ENCODE measurements at places on chromosomes 16 and 17.

DNA sequence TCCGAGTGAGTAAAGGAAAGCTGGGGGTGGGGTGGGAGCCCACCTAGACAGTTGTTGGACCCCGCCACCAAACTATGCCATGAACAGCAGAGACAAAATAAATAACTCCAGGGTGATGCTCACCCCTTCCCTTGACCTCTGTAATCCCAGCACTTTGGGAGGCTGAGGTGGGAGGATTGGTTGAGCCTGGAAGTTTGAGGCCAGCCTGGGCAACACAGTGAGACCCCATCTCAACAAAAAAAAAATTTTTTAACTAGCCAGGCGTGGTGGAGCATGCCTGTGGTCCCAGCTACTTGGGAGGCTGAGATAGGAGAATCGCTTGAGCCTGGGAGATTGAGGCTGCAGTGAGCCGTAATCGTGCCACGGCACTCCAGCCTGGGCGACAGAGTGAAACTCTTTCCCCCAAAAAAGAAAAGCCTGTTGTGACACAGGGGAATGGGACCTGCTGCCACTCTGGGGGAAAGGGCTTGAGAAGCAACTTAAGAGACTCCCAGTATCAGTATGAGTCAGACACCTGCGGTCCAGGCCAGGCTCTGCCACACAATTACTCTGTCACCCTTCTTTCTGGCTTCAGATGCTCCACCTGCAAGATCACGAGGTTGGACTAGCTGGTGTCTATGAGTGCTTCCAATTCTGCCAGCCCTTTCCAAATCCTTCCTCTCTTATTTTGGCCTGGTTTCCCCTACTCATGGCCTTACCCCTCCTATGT lies 5.0 kb downstream of the SGCA start:
- DNase-seq = no peak

GRCh38 chr16:2767140-2767731 lies 9.8 kb downstream of the ELOB start:
- no peak for DNase-seq

GRCh38 chr16:89538286-89538685 lies 22.2 kb upstream of the RPL13 start:
- DNase-seq = no peak

GRCh38 chr16:72836985-72837384 lies 210.9 kb downstream of the ZFHX3 start:
- DNase-seq = no peak

GRCh38 chr16:68331879-68332410 lies 21.1 kb downstream of the PRMT7 start:
- no peak for DNase-seq

Data from activated T-cell treated with anti-CD3 and anti-CD28 coated beads for 24 hours (primary cell).